ENCODE measurements at places on chromosomes 6 and 20. TPM values are rescaled to one million over a fixed set of nuclear protein-coding genes. Genes with fewer than 3 reads are reported as not detected.
A peak's percentile ranks its signal among the peaks of the same experiment; 100 is the strongest.

Gene CALHM4
- not detected for total RNA-seq

Gene HCRTR2
- not detected for total RNA-seq

Gene TMC2
- not detected for total RNA-seq

Gene GSTA4
- 1.9 TPM for total RNA-seq

DNA sequence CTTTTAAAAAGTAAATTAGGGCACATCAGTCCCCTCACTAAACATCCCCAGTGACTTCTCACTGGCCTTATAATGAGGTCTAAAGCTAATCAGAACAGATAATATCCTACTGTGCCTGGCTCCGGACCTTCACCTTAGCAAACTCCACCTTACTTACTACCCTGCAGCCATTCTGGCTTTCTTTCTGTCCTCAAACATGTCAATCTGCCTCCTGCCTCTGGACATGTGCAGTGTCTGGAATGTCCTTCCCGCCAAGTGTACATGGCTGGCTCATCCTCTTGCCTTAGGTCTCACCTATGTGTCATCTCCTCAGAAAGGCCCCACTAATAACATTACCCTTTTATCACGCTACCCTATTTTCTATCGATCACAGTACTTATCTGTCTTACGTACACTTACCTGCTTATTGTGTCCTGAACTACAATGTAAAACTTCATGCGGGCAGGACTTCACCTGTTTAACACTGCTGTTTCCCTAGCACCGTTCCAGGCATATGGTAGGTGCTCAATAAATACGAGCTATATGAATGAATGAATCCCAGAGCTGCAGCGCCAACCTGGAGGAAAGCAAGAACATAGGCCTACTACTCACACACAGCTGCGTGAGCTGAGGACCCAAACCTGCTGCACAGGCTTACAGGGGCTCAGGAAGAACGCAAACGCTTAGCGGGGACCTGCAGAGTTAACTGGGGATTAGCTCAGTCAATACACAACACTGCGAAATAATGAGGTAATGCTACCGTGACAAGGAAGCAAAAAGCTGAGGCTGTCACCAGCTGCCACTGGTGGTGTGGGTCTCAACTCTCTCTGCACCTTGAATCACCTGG lies 991 bp downstream of the UQCC2 start:
- DNase-seq, result peak; percentile 33

- no peak for DNase-seq
These were observed 46.7 kb upstream of the TTPAL start for GRCh38 chr20:44429017-44429339.

DNA sequence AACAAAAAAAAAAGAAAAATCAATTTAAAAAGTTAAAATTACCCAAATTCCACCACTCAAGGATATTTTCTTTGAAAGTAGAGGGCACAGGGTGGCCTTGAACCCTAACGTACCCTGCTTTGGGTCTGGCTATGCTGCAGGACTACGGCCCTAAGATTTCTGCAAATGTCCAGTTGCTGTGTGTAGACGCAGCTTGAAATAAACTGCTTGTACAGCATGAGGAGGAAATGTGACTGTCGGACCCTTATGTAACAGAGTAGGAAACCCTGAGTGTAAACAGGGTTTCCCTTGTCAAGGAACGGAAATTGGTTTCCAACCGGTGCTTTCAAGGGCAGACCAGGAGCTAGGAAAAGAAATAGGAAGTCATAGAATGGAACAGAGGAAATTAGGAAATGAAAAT lies 60.7 kb upstream of the SHLD1 start:
- DNase-seq, result no peak

- no peak for DNase-seq
These were observed 18.8 kb upstream of the NHSL1 start for GRCh38 chr6:138518054-138518453.

DNA sequence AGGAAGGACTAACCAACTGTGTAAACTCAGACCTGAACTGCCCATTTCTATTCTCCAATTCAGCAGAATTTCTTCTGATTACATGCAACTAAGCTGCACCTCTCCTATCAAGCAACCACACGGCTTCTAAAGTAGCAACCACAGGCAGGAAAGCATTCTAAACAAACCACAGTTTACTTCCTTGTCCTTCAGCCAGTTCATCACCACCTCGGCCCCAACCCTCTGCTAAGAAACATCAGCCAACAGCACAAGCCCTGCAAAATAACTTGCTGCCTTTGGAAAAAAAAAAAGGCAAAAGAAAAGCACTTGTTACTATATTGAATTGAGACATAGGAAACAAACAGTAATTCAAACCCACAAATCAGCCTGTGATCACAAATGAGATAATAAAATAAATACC lies 140.3 kb downstream of the NFATC2 start:
- no peak for DNase-seq

DNA sequence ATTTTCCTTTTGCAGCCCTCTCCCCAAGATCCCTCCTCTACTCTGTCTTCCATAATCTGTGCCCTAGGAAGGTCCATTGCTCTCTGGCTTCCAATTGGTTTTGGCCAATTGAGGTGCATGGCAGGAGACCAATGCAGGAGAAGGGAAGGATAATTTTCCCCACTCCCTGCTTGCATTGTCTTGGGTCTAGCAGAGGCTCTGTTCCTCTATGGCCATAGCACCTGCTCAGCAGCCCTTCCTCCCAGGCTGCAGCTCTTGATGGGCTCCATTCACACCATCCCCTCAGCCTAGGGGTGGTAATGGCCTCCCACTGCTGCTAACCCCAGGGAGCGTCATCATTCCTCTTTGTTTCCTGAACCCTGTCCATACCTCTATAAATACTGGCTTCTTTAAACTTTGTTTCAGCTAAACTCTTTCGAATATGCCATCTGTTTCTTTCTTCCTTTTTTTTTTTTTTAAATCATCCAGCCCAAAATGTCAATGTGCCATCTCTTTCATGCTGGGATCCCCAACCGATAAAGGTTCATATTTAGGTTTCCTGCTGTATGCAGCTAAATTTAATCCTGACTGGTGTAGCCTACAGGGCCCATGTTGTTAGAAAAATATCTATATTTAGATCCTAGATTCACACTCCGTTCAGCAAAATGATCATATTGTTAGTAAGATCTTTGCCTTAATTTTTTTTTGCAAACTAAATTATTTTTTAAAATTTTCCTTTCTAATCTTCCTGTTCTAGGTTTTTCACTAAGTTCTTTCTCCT lies 63.8 kb downstream of the HECA start:
- no peak for DNase-seq

DNA sequence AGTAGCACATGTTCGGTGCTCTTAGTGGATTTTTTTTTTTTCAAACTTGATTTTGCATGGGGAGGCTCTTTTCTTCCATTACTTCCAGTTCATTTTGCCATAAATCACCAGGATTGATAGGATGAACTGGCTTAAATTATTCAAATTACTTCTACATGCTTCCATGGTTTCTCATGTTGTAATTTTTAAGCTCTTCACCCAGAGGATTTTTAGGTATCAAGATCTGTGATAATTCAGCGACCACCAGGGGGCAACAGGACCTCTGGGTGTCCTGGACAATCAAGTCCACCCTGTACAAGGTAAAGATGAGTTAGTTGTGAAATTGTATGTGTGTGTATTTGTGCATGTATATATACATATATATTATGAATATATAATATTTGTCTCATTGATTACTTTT lies 4.2 kb upstream of the EPHA7 start:
- DNase-seq, result no peak

DNA sequence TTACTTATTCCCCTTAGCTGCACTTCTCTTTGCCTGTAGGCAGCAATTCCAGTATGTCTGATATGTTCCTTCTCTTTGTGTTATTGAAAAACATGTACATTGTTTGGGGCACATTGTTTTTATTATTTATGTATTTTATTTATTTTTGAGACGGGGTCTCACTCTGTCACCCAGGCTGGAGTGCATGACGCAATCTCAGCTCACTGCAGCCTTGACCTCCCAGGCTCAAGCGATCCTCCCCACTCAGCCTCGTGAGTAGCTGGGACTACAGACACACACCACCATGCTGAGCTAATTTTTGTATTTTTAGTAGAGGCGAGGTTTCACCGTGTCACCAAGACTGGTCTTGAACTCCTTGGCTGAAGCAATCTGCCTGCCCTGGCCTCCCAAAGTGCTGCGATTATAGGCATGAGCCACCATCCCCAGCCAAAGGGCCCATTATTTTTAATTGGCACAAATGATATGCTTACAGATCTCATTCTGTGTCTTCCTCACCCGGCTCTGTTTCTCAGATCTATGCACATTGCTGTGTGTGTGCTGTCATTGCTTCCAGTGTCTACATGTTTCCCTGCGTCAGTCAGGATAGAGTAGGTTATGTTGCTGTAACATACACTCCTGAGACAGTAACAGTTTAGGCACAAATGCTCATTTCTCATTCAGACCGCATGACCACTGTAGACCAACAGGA lies 54.1 kb upstream of the NELFCD start:
- no peak for DNase-seq

GRCh38 chr6:17867880-17868279 lies 119.6 kb downstream of the KIF13A start:
- no peak for DNase-seq

GRCh38 chr6:161543684-161544309 lies 269.9 kb upstream of the AGPAT4 start:
- no peak for DNase-seq

DNA sequence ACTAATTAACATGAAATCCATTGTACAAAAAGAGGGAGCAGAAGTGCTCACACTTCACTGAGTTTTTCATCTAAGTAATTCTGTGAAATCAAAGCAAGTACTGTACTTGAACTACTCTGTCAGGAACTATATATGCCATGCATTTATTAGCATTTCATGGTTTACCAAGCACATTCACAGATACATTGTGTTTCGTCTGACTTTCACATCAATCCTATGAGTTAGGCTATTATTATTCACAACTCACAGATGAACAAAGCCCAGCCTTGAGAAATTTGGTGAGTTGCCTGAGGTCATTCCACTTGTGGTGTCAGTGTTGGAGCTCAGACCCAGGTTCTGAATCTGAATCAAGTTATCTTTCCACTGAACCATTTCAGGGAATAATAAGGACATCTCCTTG lies 33.7 kb upstream of the TENT5A start:
- DNase-seq, result no peak

- no peak for DNase-seq
These were observed 204.7 kb downstream of the ANKRD60 start for GRCh38 chr20:58023781-58024180.

DNA sequence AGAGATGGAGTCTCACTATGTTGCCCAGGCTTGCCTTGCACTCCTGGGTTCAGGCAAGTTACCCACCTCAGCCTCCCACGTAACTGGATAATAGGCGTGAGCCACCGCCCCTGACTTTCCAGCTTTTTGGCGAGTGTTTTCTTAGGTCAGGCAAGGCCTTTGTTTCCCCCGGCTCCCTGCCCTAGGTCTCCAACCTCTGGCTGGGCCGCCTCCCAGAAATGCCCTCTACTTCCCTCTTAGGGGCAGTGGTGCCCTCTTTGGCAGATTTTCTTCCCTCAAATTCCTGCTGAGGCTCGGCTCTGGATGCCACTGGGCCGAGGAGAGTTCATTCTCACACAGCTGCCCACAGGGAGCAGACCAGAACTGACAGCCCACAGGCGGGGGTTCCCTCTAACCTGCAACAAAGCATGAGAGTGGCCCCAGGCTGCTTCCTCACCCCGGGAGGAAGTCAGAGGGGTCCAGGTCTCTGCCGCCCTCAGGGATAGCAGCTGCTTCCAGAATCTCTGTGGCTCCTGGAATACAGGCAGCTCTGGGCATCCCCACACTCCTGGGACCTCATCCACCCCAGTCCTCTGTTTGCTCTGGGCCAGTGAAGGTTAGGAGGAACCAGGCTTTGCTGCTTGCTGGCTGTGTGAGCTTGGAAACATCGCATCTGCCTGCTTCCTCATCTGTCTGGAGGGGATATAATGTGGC lies 56.5 kb downstream of the TCP11 start:
- DNase-seq, result no peak

- no peak for DNase-seq
These were observed 650.6 kb upstream of the ARID1B start for GRCh38 chr6:156126535-156126934.
